Activated naive CD4-positive, alpha-beta T cell (primary cell): ENCODE measurements at places on chromosomes 12 and 14.

DNA sequence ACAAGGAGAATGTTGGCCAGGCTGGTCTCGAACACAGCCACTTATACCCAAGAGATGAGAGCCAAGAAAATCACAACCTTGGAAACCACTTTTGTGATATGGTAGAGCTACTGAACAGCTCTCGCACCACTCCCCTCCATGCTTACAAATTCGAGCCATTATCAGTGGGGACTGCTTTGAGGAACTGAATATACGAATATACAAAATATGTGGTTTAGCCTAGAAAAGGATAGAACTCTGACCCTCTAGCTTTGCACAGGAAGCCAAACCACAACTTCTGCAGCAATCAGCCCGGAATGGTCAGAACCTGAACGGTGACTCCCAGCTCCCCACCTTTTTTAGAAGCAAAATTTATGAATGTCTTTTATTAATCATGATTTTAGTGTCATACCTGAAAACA is 129.8 kb upstream of the TMEM132C start:
- DNase-seq = no peak

- no peak for DNase-seq
Observed at GRCh38 chr12:116948298-116948697, 37.5 kb downstream of the FBXW8 start.

DNA sequence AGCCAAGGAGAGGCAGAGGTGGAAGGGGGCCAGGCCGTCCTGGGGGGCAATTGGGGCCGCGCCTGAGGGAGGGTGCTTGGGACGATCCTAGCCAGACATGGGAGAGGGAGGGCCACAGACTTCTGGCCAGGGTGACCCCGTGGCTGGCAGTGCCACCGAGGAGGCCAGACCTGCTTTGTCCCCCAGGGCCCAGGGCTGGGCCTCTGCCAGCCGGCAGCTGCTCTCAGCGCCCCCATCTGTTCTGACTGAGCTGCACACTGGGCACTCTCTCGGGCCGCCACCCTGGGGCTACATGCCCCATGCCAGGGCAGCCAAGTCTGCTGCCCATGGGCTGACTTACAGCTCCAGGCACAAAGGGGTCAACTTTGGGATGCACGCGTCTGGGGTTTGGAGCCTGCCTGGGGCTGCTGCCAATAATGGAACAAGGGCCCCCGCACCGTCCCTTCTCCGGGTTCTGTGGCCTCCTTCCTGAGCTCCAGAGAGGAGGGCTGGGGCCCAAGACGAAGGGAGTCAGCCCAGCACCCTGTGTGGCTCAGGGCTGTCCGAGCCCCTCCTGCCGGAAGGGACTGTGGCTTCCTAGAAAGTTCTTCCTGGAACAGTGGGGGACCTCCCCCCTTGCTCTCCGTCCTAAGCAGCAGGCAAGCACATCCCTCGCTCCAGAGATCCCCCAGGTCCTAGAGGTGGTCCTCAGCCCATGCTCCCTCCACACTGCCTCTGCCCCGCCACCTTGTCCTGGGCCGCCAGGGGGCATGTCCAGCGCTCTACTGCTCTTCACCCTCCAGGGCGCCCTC is 1.1 kb downstream of the ADSS1 start:
- no peak for DNase-seq

DNA sequence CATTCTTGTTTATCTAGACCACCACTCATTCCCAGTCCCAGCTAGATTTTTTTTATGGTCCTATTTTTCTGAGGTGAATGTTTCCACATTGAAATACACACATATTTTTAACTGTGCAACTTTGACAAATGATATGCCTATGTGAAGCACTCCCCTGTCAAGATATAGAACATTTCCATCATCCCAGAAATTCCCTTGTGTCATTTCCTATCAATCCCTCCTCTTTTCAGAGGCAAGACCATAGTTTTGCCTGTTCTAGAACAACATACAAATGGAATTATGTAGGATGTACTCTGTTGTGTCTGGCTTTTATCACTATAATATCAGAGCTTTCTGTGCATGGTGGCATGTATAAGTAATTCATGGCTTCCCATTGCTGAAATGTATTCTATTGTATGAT is 32.7 kb downstream of the TMEM19 start:
- no peak for DNase-seq

DNA sequence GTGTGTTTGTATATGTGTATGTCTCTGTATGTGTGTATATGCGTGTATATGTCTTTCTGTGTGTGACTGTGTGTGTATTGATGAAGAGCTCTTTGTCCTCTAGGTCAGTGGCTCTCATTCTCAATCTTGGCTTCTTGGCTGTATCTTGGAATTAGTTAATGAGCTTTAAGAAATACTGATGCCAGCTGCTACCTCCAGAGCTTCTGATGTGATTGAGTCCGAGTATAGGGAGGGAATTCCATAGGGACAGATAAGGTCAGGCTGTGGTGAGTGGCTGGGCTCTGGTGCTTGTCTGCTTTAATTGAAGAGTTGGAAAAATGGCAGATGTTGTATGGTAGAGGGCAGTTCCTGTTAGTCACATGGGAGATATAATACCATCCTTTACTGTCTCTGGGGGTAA is 140.1 kb downstream of the C12orf75 start:
- DNase-seq = no peak

DNA sequence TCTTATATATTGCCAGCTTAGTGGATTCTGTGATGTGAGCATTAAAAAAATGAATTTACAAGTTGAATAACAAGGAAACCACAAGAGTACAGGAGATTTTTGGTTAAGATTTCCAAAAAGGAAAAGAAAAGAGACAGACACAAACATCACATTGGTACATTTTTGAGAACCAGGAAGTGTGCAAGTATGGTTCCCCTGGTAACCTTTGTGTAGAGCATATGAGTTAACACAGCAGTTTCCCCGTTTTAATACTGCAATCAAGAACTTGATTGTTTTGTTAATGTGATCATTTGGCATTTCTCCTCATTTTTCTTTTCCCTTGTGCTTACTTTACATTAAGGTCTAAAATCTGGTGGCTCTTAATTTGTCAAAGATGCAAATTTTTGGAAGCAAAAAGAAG is 490.4 kb upstream of the ATP2B1 start:
- no peak for DNase-seq

- DNase-seq = no peak
Observed at GRCh38 chr14:20608383-20609110, 17.4 kb upstream of the RNASE12 start.

- DNase-seq = no peak
Observed at GRCh38 chr12:78118486-78118885, 287.8 kb downstream of the NAV3 start.

DNA sequence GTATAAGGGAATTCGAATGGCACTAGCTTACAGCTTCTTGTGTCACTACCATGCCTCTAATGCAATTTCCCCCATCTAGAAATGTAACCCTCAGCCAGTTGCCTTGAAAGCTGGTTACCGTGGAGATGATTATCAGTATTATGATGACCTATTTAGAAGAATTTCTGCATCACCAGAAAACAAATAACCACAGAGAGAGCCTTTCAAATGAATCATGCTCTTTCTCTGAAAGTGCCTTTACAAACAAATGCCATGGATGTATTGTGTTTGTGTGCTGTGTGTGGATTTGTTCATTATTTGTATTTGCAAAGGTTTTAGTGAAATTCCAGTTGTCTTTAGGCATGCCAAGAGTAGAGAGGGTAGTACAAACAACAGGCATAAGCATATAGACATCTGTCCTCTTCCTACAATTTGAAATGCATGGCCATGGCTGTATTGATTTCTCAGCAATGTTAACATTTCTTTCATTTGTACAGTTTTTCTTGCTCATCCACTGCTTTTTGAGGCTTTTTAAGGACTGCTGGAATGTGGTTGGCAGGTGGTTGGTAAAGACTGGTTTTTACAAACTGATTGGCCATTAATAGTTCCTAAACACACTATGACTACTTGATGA is 266.5 kb downstream of the PAWR start:
- DNase-seq = no peak

- no peak for DNase-seq
Observed at GRCh38 chr14:74645756-74646470, 33.9 kb upstream of the LTBP2 start.

GRCh38 chr12:75805905-75806304 is 225.7 kb downstream of the PHLDA1 start:
- no peak for DNase-seq

- DNase-seq = no peak
Observed at GRCh38 chr14:54936816-54937215, 34.2 kb upstream of the GCH1 start.

- no peak for DNase-seq
Observed at GRCh38 chr12:5557906-5558305, 126.0 kb downstream of the NTF3 start.

- DNase-seq = peak; percentile 5
Observed at GRCh38 chr14:74955229-74956026, at the start of gene PGF. Gene PGF, minus strand, starts transcription at chr14:74955597. Its CDS starts 355 bp downstream, at chr14:74955242.

DNA sequence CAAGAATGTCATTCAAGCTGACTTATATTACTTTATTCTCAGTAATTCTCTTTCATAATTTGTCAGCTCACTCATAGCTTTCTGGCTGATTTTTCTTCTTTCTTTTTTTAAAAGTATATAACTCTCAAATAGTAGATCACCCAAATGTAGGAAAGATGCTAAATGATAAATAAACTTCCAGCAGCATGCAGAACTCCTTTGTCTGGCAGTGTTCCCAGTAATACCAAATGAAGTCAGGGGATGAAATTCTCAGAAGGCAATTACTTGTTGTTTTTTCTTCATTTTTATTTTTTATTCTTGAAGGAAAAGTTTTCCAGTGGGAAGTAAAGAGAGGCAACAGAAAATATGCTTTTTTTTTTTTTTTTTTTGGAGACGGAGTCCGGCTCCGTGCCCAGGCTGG is 133.3 kb upstream of the SLCO1C1 start:
- no peak for DNase-seq

DNA sequence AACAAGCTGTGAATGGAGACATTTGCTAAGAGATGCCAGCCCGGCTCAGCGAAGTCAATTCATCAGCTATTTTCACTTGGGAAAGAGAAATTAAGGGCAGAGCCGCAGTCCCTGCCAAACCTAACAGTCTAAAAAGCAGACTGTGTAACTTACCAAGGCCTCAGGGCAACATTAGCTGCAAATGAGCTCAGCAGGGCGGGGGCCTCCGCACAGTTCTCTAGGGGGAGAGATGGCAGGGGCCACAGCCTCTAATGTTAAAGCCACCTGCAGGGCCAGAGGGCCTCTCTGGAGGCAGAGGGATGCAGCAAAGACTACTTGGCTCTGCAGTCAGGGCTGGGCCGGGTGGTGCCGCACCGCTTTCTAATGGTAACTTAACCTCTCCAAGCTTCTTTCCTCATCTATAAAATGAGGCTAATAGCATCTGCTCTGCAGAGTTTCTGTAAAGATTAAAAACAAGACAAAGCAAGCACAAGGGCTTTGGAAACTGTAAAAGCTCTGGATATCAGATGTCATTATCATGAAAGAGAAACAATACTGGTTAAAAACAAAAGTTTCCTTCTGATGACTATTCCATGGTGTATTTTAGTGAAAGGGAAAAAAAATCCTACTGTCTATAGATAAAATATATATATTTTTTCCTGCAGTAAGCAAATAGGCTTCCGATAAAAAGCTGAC is 13.4 kb upstream of the GPRC5A start:
- DNase-seq = no peak

DNA sequence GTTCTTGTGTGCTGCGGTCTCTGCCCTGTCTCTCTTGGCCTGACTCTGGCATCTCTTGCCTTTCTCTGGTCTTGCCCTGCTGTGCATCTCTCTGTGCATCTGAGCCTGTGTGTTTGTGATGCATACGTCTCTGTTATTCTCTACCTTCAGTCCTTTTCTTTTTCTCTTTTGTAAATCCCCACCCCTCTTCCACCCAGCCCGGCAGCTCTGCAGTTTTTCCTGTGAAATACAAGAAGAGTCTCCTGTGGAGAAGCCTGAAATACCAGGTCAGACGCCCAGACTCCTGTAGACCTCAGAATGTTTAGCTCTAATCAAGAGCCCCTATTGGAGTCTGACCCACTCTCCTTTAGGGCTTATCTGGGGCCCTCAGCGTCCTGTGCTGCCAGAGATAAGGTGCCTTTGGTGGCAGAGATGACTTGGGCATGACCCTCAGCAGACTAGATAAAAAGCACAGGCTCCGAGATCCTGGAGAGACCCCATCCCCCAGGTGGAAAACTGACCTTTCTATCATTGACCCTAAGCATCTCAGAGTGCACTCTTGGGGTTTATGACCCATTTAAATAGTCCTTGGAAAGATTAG is 167.5 kb upstream of the SRRM4 start:
- no peak for DNase-seq

DNA sequence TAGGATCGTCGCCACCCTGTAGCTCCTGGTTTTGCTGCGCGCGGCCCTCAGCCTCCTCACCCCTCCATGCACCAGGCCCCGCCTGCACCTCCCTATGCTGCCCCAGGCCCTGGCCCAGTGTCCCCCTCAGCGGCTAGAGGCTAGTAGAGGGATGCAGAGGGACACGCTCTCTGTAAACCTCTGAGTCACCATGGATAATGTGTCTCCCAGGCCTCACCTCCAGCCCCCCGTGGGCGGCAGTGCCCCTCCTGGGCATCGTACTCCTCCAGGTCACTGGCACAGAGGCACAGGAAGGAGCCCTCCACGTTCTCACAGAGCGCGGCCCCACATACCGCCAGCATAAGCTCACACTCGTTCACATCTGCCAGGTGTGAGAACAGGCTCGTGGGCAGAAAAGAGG is 12.3 kb downstream of the ISCA2 start:
- DNase-seq = no peak

DNA sequence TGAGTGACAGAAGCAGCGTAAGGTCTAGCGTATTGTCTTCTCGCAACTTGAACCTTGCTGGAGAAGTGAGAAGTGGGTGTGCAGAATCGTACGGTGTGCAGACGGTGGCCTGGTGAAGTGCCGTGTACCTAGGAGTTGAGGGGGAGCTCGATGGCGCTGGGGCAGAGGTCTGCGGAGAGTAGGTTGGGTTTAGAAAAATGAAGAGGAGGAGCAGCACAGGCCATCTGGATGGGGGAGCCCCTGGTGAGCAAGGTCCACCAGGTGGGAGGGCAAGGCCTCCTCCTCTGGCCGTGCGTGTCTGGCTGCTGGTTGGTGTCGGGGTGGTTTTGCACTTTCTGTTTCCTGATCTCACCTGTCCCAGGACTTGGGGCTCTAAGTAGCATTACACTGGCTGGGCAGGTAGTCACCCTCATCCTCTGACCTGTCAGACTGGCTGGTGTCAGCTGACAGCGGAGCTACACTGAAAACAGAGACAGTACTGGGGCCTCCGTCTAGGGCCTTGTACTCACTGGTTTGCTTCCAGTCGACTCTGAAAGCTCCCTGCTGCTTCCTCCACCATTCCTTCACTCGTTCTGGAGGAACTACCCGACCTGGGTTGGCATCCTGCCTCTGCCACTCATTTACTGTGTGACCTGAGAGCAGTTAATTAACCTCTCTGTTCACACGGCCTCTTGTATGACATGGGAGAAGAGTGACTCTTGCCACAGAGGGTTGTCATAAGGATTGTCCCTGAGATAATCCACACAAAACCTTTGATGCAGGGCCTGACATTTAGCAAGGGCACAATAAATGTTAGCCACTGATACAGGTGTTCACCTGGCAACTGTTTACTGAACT is 228.3 kb downstream of the SLC41A2 start:
- DNase-seq = no peak

DNA sequence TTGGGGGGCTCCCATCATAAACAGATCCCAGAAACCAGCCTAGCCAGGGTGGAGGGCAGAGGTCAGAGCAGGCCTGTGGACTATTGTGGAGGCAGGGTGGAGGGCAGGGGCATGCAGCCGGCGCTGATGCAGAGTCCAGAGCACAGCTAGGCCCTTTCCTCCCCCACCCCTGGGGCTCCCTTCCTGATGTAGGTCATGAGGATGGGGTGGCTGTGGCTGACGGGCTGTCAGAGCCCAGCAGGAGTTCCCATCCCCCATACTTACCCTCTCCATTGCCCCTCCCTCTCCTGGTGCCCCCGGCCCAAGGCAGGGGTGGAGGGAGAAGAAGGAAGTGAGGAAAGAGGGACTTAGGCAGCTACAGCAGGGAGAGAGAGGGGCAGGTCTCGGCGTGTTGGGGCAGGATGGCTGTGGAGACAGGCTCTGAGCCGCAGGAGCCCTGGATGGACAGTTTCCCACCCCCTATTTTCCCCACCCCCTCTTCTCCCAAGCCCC is 5.7 kb upstream of the ZNF385A start:
- no peak for DNase-seq
